ENCODE measurements at places on chromosomes 1 and 21. TPM values are rescaled to one million over a fixed set of nuclear protein-coding genes. Genes with fewer than 3 reads are reported as not detected.

The NUDT4B gene
- not detected for total RNA-seq

The ERG gene
- not detected for total RNA-seq

The CHIA gene
- total RNA-seq = not detected

The HPDL gene
- 10.3 TPM for total RNA-seq

The CDC7 gene
- total RNA-seq = 24.0 TPM

The HTR6 gene
- total RNA-seq = not detected

GRCh38 chr1:61496501-61496900 is 228.4 kb downstream of the TM2D1 start:
- H3K27me3 ChIP-seq = peaks cover 8% of the 10 kb centered on the region
- H3K4me1 ChIP-seq = peaks cover 4% of the 10 kb centered on the region
- no peaks in the 10 kb centered on the region for H3K36me3 ChIP-seq
- no peak overlapping the region for H3K27ac ChIP-seq

DNA sequence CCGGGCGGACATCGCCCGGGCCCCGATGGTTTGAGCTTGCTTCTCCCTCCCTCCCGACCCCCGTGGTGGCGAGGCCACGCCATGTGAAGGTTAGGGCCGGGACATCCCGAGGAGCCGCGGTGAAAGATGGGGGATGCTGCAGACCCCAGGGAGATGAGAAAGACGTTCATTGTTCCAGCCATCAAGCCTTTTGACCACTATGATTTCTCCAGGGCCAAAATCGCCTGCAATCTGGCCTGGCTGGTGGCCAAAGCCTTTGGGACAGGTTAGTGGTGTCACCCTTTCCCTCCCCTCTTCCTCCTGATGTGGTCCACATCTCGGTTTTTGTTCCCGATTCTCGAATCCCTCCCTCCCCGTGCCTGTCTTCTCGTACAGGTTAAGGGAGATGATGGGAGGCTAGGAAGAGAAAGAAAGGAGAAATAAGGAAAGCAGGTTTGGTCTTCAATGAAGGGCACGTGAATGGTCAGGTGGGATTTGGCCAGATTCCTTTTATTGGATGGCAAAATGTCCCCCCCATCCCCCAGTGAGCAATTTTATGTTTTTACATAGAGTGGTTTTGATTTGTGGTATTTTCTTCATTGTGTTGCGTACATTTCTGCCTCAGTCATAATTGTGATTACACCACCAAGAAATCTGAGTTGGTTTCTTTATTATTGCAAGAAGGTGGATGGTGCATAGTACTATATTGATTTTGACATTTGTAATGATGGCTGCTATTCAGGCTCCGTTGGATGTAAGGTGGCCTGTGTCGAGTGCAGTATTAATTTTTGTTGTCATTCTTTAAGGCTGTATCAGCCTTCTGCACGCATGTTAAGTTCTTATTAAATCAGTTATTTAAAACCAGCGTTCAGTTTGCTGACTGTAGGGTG is 1.2 kb downstream of the CAMSAP2 start:
- H3K36me3 ChIP-seq = no peaks in the 10 kb centered on the region
- no peak overlapping the region for H3K27ac ChIP-seq
- peaks cover 21% of the 10 kb centered on the region for H3K4me1 ChIP-seq
- DNase-seq = no peak
- H3K27me3 ChIP-seq = peaks cover 32% of the 10 kb centered on the region
- H3K4me3 ChIP-seq = peak overlapping the region; percentile 61

DNA sequence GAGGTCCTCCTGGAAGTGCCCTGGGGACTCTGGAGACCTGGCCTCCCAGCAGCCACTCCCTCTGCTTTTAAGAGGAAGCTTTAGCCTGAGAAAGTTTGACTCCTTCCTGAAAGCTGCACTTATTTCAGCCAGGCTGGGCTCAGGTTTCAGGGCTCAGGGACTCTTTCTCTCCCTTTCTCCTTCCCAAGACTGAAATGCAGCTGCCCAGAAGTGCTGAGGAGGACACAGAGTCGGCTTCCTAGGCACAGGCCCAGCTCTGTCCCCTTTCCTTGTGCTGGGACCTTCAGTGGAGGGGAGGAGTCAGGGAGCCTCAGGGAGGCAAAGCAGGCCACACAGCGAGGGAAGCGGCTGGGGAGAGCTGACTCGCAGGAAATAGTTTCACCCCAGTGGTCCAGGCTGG is 137.3 kb downstream of the NAV1 start:
- H3K36me3 ChIP-seq = peaks cover 2% of the 10 kb centered on the region
- peaks cover 2% of the 10 kb centered on the region for H3K4me1 ChIP-seq
- H3K27ac ChIP-seq = no peak overlapping the region

DNA sequence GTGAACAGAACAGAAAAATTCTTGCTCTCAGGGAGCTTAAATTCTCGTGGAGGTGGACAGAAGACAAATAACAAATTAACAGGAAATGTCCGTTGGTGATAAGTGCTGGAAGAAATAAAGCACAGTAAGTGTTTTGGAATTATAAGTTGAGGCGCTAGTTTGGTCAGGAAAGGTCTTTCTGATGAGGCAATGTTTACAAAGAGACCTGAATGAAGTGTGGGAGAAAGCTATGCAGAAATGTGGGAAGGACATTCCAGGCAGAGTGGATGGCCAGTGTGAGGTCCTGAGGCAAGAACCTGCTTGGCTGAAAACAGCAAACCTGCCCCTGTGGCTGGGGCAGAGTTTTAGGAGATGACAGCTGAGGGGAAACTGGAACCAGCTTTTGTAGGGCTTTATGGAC is 23.3 kb downstream of the NGF start:
- H3K4me1 ChIP-seq = no peaks in the 10 kb centered on the region
- H3K36me3 ChIP-seq = no peaks in the 10 kb centered on the region
- DNase-seq = no peak
- no peaks in the 10 kb centered on the region for H3K27me3 ChIP-seq
- no peak overlapping the region for H3K4me3 ChIP-seq

DNA sequence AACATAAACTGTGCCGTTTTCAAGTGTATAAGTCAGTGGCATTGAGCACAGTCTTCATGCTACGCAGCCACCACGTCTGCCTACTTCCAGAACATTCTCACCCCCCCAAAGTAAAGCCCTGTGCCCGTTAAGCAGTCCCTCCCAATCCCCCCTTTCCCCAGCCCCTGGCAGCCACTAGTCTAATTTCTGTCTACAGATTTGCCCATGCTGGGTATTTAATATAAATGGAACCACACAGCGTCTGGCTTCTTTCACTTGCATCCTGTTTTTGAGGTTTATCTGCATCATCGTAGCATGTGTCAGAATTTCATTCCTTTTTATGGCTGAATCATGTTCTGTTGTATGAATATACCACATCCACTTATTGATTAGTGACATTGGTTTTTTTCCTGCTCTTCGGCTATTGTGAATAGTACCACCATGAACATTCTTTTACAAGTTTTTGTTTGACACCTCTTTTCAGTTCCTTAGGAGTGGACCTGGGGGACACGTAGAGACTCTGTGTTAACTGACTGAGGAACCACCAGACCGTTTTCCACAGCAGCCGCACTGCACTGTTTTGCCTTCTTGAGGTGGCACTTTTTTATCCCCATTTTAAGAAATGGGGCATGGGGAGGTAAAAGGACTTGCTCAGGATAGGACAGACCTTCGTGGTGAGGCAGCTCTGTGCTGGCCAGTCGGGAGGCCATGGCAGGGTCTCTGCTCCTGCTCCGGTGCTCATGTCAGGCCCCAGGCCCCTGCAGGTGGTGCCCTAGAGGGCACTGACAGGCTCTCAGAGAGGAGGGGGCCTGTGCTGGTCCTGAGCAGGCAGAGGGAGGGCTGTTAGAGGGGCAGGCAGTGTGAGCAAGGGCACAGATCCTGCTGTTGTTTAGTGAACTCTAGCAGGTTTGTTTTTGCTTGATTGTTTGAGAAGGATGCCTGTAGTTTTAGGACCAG is 123.8 kb downstream of the PCBP3 start:
- H3K4me1 ChIP-seq = peaks cover 18% of the 10 kb centered on the region
- no peaks in the 10 kb centered on the region for H3K36me3 ChIP-seq
- H3K4me3 ChIP-seq = peak overlapping the region; percentile 20
- DNase-seq = no peak

DNA sequence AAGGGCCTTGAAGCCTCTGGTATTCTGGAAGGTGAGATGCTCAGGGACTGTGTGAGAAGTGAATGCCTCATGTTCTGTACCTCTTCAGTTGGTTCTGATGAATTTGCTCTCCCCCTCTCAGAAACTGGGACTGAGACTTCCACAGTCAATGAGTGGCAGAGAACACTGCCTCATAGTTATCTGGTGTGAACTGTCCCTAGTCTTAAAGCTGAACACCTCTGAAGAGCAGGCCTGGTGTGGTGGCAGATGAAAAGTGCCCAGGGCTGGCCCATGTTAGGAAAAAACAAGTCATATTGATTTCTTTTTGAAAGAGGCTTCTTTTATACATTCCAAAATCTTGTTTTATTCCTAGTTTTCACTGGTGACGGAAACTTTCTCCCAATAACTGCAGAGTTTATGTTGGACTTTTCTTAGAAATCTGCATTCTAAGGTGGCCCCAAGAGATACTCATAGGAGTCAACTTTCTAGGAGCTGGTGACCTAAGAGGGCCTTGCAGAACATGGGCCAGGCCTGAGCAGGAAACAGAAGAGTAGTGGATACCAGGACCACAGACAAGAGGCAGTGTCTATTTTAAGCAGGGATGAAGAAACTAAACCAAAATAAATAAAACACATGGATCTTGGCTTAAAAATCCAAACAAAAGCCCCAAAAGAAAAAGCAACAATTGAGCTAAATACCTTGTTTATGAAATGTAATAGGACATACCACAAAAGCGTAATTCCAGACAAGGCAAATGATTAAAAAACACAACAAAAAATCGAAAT is 19.5 kb downstream of the DUSP10 start:
- no peak for DNase-seq
- H3K27me3 ChIP-seq = no peaks in the 10 kb centered on the region
- peak overlapping the region; percentile 9 for H3K4me3 ChIP-seq
- H3K36me3 ChIP-seq = peaks cover 76% of the 10 kb centered on the region
- H3K27ac ChIP-seq = no peak overlapping the region
- peaks cover 54% of the 10 kb centered on the region for H3K4me1 ChIP-seq

DNA sequence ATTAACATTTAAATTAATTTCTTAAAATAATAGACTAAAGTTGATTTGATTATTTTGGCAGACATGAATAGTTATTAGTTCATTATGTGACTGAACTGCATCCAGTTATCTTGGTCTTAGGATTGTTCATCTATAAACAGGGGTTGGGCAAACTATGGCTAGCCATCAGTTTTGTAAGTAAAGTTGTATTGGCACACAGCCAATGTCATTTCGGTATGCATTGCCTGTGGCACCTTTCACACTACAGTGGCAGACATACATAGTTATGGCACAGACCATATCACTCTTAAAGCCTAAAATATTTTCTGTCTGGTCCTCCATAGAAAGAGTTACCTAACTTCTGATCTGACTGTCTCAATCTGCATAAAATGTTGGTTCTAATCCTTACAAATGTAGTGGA is 27.2 kb downstream of the ADGRL2 start:
- no peak overlapping the region for H3K4me3 ChIP-seq
- DNase-seq = no peak
- no peaks in the 10 kb centered on the region for H3K4me1 ChIP-seq

DNA sequence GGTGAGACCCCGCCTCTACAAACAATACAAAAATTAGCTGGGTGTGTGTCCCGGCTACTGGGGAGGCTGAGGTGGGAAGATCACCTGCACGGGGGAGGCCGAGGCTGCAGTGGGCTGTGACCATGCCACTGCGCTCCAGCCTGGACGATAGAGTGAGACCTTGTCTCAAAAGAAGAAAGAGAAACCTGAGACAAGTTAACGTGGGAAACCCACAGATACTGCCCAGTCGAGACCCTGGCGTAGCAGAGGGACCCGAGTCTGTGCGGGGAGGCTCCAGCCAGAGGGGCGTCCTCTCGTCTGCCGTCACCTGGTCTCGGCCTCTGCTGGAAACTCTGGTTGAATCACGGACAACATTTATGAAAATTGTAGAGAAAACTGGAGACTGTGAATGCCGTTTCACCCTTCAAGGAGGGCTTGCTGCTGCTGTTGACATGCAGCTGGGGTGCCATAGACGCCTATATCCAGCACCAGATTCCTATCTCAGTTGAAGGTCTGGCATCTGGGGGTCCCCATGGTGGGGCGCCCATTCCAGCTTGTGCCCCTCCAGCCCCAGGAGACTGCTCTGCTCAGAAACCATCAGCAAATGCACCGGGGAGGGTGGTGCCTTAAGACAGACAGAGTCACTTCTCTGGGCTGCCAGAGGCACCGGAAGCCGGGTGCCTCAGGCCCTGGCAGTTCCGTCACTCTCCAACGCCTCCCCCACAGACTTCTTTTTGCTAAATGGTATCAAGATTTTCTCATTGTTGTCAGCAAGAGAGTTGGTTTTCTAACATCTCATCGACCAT is 13.6 kb upstream of the CDK11B start:
- H3K4me1 ChIP-seq = peaks cover 2% of the 10 kb centered on the region
- H3K36me3 ChIP-seq = peaks cover 4% of the 10 kb centered on the region
- DNase-seq = no peak
- H3K4me3 ChIP-seq = no peak overlapping the region
- no peak overlapping the region for H3K27ac ChIP-seq

DNA sequence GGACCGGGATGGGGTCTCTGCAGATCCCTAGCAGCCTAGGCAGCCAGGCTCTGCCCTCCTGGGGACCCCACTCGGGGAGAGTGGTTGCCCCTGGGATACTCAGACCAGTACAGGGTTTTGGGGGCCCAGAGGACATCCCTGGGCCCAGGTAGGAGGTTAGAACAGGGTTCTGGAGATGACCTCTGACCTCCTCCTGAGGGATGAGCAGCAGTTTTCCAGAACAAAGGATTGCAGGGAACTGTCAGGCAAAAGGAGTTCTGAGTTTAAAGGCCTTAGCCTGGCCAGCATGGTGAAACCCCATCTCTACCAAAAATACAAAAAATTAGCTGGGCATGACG is 20.4 kb upstream of the VPS13D start:
- no peak for DNase-seq
- no peaks in the 10 kb centered on the region for H3K27me3 ChIP-seq
- H3K36me3 ChIP-seq = peaks cover 20% of the 10 kb centered on the region
- H3K27ac ChIP-seq = peak overlapping the region; percentile 74
- H3K4me3 ChIP-seq = no peak overlapping the region
- H3K4me1 ChIP-seq = peaks cover 34% of the 10 kb centered on the region

GRCh38 chr1:168529518-168529917 is 14.3 kb downstream of the XCL2 start:
- peaks cover 10% of the 10 kb centered on the region for H3K36me3 ChIP-seq
- no peak overlapping the region for H3K4me3 ChIP-seq
- peaks cover 41% of the 10 kb centered on the region for H3K4me1 ChIP-seq
- H3K27ac ChIP-seq = no peak overlapping the region

DNA sequence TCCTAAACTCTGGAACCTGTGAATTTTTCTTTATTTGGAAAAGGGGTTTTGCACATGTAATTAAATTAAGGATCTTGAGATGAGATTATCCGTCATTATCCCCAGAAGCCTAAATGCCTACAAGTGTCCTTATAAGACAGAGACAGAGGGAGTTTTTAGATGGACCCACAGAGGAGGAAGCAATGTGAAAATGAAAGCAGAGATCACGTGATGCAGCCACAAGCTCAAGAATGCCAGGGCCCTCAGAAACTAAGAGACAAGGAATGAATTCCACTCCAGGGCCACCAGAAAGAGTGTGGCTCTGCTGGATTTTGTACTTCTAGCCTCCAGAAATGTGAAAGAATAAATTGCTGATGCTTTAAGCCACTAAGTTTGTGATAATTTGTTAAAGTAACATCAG is 183.6 kb upstream of the UBE2U start:
- H3K36me3 ChIP-seq = no peaks in the 10 kb centered on the region
- H3K27me3 ChIP-seq = no peaks in the 10 kb centered on the region
- H3K4me1 ChIP-seq = peaks cover 8% of the 10 kb centered on the region
- no peak overlapping the region for H3K4me3 ChIP-seq
- no peak for DNase-seq
- no peak overlapping the region for H3K27ac ChIP-seq

GRCh38 chr21:29674343-29674742 is 265.5 kb downstream of the GRIK1 start:
- H3K36me3 ChIP-seq = no peaks in the 10 kb centered on the region
- no peak overlapping the region for H3K27ac ChIP-seq
- peaks cover 13% of the 10 kb centered on the region for H3K27me3 ChIP-seq
- H3K4me1 ChIP-seq = no peaks in the 10 kb centered on the region
- no peak overlapping the region for H3K4me3 ChIP-seq

Data from activated naive CD8-positive, alpha-beta T cell treated with anti-CD3 and anti-CD28 coated beads, Interleukin-2, amount 10 ng/mL, durations not matched to agents 7 days and 5 days (primary cell).